ENCODE measurements at places on chromosomes 1 and 21.

DNA sequence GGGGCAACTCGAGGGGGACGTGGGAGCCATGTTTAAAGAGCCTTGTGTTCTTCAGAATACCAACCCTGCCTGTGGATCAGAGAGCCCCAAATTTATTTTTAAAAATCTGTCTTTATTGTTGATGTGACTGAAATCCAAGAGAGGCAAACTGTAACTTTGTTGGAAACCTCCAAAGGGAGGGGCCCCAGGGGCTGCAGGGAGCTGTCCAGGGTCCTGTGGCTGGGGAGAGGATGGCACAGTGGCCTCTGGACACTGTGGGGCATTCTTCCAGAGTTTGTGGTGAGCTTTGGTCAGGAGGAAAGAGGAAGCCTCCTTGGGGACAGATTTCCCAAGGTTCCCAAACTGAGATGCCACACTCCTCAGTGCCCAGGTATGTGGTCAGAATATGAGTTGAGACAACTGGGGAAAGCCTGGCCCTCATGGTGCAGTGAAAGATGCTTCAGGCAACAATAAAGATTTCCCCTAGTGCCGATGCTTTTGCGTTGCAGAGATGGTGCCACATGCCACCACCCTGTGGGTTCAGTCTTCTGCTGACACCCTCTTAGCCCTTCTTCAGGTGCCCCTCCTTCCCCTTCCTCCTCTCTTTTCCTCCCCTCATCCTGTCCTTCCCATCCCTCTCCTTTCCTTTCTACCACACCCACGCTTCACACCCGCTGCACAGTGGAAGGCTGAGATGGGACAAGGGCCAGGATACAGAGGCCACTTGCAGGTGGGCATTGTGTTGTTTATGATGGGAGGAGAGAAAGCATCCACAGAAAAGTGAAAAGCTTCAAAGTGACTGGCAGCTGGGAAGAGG is 122.1 kb downstream of the UCK2 start:
- no peak for DNase-seq

GRCh38 chr21:43895196-43895595 is 30.2 kb downstream of the AGPAT3 start:
- DNase-seq: no peak

DNA sequence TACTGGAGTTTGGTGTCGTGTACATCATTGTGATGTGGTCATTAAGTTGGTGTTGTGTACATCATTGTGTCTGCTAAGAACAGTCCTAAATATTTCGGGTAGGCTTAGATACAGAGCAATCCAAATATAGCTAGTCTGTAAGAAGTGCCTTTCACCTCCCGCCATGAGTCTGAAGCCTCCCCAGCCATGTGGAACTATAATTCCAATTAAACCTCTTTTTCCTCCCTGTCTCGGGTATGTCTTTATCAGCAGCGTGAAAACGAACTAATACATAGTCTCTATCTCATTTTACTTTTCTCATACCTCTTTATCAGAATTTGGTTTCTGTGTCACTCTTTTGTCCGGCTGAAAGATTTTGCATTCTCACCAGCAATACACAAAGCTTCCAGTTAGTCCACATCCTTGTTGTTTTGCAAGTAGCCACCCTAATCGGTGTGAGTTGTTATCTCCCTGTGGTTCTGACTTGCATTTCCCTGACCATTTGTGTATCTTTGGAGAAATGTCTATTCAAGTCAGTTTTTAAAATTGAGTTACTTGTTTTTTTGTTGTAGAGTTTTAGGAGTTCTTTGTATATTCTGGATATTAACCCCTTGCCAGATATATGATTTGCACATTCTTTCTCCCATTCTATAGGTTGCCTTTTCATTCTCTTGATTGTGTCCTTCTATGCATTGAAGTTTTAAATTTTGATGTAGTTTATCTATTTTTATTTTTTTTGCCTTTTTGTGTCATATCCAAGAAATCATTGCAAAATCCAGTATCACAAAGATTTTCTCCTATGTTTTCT is 56.5 kb downstream of the FNBP1L start:
- DNase-seq: no peak

DNA sequence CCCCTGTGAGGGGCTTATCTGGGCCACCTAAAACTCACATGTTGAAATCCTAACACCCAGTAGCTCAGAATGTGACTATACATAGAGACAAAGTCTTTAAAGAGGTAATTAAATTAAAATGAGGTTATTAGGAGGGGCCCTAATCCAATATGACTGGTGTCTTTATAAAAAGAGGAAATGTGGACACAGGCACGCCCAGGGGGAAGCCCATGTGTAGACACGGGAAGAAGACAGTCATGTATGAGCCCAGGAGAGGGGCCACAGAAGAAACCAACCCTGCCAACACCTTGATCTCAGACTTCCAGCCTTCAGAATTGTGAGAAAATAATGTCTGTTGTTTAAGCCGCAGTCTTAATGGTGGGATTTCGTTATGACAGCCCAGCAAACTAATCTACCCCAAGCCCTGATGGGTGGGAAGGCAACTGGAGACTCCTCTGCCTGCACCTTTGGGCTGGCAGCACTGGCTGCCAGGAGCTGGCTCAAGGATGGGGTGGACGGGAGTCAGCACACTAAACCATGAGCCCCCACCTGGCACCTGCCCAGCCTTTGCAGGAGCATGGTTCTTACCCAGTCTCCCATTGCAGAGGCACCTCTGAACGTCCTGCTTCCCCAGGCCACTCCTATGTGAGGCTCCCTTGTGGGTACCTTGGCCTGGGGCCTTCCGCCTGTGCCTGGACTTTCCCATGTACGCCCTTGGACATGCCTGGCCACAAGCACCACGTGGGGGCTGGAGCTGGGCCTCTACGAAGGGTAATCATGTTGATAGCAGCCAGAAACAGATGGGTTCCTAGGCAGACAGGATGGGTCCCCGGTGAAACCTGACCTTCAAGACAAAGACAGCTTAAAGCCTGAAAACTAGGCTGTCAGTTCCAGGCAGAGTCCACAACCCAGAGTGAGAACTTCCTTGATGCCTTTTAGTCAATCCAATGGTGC is 57.1 kb upstream of the DMRTB1 start:
- DNase-seq: no peak

- DNase-seq: no peak
Measured at GRCh38 chr1:182143825-182144645, 82.5 kb upstream of the ZNF648 start.

GRCh38 chr1:24418898-24419628 is 3.5 kb downstream of the NIPAL3 start:
- no peak for DNase-seq

GRCh38 chr21:38261851-38262250 is 5.1 kb downstream of the KCNJ15 start:
- DNase-seq: no peak

DNA sequence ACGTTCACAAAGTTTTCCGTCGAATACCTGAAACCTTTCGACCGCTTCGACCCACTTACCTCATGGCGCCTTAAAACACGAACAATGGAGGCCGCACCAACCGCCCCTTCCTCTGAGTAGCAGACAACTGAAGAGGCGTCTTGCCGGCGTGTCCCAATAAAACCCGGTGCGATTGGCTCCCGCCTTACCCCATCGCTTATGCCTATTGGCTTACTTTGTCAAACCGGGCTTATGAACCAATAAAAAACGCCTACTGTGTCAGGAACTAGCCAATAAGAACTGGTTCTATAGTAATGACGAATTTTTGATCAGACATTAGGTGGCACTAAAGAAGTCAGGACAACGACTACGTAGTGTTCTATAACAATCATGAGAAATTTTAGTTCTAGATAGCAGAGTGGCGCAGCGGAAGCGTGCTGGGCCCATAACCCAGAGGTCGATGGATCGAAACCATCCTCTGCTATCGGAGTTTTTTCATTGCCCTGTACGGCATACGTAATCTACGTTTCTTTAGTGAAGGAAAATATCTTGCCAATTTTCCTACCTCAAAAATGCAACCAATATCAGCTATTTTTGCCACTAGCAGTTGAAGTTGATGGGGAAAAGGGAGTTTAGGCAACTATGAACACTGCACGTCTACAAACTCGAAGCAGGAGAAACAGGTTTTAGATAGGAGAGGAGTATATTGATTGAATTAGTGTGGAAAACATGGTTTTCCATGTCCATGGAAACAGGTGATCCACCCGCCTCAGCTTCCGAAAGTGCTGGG is at the start of gene ILF2:
Gene ILF2 (minus strand): TSS at position 135 of the 769 bp plus-strand sequence. CDS start 71 bp downstream, at position 64.
- peak; percentile 100 for DNase-seq

DNA sequence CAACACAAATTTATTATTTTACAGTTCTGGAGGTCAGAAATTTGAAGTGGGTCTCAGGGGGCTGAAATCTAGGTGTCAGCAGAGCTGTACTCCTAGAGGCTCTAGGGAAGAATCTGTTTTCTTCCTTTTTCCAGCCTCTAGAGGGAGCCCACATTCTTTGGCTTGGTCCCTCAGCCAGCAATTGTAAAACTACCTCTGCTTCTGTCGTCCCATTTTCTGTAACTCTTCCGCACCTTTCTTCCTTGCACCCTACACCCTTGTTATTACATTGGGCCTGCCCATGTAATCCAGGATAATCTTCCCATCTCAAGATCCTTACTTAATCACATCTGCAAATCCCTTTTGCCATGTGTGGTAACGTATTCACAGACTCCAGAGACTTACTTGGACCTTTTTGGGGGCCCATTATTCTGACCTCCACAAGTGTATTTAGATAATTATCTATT is 24.8 kb upstream of the THEM4 start:
- no peak for DNase-seq

DNA sequence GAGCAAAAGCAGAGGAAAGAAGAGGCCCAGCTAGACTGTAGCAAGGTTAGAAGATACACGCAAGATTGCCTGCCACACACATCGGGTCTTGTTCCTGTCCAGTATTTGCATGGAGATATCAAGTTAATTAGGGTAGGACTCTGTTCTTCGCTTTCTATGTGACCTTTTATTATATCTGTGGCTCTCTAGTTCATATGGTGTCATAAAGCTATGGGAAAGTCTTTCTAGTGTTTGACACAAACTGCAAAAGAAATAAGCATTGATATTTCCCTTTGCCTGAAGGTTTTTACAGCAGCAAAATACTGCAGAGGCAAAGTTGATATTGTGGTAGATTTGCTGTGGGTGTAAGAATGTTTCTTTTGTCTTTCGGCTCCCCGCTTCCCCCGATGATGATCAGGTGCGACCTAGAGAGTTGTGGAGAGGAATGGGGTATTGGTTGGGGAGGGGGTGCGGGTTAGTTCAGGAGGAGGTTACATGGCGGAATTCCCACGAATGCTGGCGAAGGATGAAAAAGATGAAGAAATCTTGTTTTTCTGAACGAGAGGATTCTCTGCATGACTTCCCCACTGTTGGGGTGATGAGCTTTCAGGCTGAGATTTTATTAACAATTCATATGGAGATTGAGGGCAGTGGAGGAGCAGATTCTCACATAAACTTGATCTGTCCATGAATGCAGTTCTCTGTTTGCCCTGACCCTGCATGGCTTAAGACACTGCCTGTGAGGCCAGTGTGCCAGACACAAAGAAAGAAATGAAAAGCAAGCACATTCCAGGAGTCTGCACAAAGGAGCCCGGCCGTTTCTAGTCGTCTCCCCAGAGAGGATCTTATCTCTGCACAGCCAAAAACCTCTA is 550.2 kb downstream of the USP25 start:
- no peak for DNase-seq

DNA sequence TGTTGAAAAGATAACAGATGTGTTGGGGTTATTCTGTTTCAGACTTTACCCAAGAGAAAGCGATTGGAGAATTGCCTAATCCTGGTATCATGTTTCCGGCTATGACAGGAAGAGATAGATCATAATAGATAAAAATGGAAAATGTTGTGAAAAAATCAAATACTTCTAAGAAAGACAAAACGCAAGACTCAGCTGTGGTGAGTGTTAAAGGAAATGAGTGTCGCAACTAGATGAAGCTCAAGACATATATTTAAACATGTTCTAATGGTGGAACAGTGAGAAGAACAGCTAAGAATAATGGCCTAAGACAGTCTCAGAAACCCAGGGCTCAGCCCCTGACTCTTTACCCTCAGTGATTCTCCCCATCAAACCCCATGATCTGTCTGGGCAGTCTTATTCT is 426.7 kb upstream of the RUNX1 start:
- DNase-seq: no peak

- DNase-seq: no peak
Measured at GRCh38 chr21:17602874-17603273, 9.8 kb downstream of the BTG3 start.

- DNase-seq: no peak
Measured at GRCh38 chr1:12618965-12619791, 1.2 kb upstream of the DHRS3 start.

DNA sequence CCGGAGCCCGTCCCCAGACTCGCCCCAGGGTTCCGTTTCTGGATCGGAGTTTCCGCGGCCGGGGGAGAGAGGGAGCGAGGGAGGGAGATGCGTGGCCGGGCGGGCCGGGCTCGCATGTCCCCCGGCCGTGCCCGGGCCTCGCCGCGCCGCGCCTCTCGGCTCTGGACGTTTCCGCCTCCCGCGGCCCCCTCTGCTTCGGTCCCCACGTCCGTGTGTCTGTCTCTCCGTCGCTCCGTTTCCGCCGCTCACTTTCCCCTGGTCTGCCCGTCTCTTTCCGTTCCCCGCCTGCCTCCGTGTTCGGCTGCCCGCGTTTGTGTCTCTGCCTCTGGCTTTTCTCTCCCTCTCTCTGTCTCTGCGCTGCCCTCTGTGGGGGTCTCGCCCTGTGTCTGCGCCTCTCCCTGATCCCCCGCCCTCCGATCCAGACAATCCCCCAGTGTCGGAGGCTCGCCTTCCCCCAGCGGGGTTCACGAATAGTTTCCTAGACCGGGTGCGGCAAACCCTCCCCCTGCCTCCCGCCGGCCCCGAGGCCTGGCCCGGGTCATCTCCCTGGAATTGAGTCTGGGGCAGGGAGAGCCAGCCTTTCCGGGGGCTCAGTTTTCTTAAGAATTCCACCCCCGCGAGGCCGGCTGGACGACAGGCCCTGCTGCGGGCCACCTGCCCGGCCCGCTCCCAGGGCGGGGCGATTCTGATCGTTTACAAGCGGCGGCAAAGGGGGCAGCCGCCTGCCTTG is 735 bp downstream of the NBL1 start:
- no peak for DNase-seq

DNA sequence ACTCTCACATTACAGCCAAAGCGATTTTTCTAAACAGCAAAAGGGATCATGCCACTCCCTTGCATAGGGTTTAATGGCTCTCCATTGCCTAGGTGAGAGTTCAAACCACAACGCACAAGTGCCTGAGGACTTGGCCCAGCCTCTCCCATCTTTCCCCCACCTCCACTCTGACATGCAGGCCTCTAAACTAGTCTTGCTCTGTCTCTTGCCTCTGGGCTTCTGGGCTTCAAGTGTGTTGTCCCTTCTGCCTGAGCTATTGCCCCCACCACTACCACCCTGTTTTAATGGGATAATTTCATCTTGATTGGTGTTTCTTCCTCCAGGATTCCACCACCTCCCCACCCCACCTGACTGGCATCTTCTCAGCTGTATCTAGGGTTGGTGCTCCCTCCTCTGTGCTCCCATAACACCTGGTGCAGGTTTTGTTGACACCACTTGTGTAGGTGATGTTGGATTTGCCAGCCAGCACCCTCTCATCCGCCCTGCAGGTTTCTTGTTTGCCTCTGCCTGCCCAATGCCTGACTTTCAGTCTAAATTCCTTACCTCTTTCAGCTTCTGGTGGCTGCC is 2.7 kb upstream of the ZBTB21 start:
- DNase-seq: no peak

- no peak for DNase-seq
Measured at GRCh38 chr1:87212431-87213134, 116.1 kb upstream of the LMO4 start.

Data from glomerular endothelial cell (primary cell).